HS-27A (cell line): ENCODE measurements at places on chromosomes 16 and 17.

DNA sequence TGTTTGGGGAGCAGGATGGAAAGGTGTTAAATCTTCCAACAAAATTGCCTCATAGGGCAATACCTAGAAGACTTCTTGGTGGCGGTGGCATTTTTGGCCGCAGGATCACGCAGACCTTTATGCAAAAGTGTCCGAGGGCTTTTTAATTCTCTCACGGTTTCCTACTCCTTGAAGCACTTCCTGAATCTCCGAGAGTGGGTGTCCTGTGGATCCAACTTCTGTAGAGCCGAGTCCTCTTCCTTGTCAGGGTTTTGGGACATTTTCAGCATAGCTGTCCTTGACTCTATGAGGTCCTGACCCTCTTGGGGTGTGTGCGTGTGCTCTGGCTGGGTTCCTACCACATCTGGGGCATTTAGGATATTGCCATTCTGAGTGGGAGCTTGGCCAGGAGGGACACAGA is 31.7 kb downstream of the IL21R start:
- DNase-seq, result no peak

GRCh38 chr17:10116267-10116666 is 82.1 kb downstream of the GAS7 start:
- no peak for DNase-seq

DNA sequence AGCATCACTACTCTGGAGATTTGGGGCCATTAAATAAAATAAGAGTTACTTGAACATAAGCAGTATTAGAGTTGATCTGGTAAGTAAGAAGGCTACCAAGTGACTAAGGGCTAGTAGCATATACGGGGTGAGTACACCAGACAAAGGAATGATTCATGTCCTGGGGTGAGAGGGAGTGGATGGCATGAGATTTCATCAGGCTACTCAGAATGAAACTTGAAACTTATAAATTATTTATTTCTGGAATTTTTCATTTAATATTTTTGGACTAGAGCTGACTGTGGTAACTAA is 2.3 kb downstream of the SLFN5 start:
- DNase-seq, result no peak

DNA sequence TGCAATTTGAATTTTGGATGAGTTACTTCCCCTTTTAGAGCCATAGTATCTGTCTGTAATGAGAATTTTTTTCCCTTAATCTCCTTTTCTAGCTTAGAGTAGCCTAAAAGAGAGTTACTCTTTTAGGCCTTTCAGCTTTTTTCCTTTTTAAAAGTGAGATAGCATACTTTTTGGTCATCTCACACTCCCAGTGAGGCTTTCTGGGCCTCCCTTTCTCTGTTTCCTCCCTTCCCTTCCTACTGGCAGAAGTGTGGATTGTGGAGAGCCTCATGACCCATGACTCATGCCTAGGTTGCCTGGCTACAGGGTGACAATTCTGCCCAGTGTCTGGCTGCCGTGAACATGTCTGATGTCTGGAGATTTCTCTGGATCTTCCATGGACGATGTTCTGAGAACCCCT is 15.2 kb downstream of the KRT23 start:
- DNase-seq, result no peak

GRCh38 chr17:45353043-45353442 is 36.2 kb upstream of the MAP3K14 start:
- no peak for DNase-seq

DNA sequence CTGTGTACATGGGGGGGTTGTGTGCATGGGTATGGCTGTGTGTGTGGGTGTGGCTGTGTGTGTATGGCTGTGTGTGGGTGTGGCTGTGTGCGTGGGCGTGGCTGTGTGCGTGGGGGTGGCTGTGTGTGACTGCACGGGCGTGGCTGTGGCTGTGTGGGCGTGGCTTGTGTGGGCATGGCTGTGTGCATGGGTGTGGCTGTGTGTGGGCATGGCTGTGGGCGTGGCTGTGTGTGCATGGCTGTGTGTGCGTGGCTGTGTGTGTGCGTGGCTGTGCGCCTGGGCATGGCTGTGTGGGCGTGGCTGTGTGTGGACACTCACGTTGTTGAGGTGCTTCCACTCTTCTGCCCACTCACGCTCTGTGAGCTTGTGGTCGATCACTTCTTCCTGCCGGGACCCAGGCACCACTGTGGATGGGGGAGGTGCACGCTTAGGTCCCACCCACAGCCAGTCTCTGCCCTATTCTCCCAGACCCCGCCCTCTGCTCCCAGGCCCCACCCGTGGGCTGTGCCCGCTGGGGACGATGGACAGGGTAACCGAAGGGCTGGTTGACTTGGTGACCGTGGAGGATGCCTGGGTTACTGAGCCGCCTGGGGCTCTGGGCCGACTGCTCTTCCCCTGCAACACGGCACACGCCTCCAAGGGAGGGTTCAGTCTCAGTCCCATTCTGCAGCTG is 16.0 kb upstream of the PABPN1L start:
- no peak for DNase-seq

GRCh38 chr16:23505671-23506605 is 4.4 kb downstream of the GGA2 start:
- DNase-seq, result no peak

- DNase-seq, result no peak
Measured at GRCh38 chr17:80873307-80873951, 118.2 kb upstream of the CHMP6 start.
